ENCODE measurements at places on chromosomes 3 and 15.

- no peaks in the 10 kb centered on the region for H3K36me3 ChIP-seq
- no peak overlapping the region for H3K27ac ChIP-seq
- no peaks in the 10 kb centered on the region for H3K4me1 ChIP-seq
- DNase-seq, result no peak
- no peaks in the 10 kb centered on the region for H3K27me3 ChIP-seq
Observed at GRCh38 chr3:184039414-184039813, 7.9 kb downstream of the HTR3D start.

- DNase-seq, result no peak
- H3K4me3 ChIP-seq, result no peak overlapping the region
- H3K27ac ChIP-seq, result no peak overlapping the region
- H3K36me3 ChIP-seq, result no peaks in the 10 kb centered on the region
Observed at GRCh38 chr3:155730843-155731242, 14.0 kb downstream of the PLCH1 start.

- H3K4me3 ChIP-seq, result peak overlapping the region; percentile 20
- H3K36me3 ChIP-seq, result no peaks in the 10 kb centered on the region
- H3K27ac ChIP-seq, result peak overlapping the region; percentile 48
- peaks cover 22% of the 10 kb centered on the region for H3K4me1 ChIP-seq
Observed at GRCh38 chr15:62067448-62068044, 769 bp downstream of the C2CD4A start.

GRCh38 chr3:44428910-44429309 is 48.6 kb downstream of the ZNF445 start:
- H3K27me3 ChIP-seq, result no peaks in the 10 kb centered on the region
- no peak for DNase-seq
- no peak overlapping the region for H3K27ac ChIP-seq
- no peaks in the 10 kb centered on the region for H3K36me3 ChIP-seq

- no peak for DNase-seq
- H3K4me1 ChIP-seq, result no peaks in the 10 kb centered on the region
- H3K27me3 ChIP-seq, result no peaks in the 10 kb centered on the region
Observed at GRCh38 chr3:78860567-78860966, 907.2 kb downstream of the ROBO1 start.

GRCh38 chr3:123687286-123687685 is 102.4 kb upstream of the HACD2 start:
- no peaks in the 10 kb centered on the region for H3K27me3 ChIP-seq
- no peak for DNase-seq
- no peaks in the 10 kb centered on the region for H3K36me3 ChIP-seq
- H3K27ac ChIP-seq, result peak overlapping the region; percentile 89
- H3K4me1 ChIP-seq, result peaks cover 43% of the 10 kb centered on the region

DNA sequence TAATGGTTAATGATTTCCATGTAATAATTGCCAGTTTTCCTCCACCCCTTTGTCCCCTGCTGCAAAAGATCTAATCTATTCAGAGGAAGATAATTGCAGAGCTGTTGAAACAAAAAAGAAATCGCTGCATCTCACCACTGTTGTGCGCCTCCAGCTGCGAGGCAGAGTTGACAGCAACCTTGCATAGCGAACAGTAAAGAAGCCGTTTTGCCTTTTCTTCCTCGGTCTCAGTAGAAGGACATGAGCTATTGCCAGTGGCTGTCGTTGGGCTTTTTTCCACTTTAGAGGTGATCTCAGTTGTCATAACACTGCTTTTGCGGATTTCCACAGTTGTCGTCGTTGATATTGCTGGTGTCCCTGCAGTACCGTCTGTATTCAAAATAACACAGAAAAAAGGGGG is 314.2 kb downstream of the ZNF385D start:
- H3K4me1 ChIP-seq, result no peaks in the 10 kb centered on the region
- H3K27ac ChIP-seq, result no peak overlapping the region
- H3K36me3 ChIP-seq, result no peaks in the 10 kb centered on the region
- DNase-seq, result no peak
- H3K4me3 ChIP-seq, result no peak overlapping the region
- H3K27me3 ChIP-seq, result no peaks in the 10 kb centered on the region

GRCh38 chr3:63969876-63970275 is 53.4 kb downstream of the PSMD6 start:
- H3K4me3 ChIP-seq, result no peak overlapping the region
- DNase-seq, result no peak
- H3K27ac ChIP-seq, result peak overlapping the region; percentile 92
- H3K36me3 ChIP-seq, result no peaks in the 10 kb centered on the region

DNA sequence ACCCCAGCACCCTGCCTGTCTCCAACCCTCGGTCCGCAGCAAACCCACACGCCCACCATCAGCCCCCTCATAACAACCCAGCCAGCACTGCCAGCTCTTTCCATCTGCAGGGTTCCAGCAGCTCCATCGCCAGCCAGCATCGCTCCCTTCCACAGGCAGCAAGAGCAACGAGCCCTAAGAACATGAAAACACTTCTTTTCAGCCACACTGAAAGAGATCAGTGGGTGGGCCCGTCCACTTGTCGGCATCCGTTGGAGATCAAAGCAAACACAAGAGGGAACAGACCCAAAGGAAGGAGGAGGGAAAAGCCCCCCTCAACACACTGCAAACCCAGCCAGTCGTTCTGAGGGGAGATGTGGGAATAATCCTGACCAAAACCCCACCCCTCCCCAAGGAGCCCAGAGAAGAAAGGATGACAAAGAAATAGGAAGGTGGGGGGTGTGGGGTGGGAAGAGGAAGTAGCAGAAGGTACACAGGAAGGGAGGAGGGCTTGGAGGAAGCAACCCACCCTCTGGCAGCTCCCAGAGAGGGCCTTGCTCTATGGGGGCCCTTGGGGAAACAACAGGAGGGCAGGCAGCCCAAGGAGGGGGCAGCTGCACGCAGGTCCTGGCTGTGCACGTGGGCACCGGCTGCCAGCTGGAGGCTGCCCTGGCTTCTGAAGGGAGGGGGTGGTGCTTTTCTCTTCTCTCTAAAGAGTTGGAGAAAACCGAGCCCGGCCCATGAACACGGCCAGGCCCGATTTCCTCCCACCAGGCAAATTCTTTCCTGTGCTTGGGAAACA is 473.6 kb upstream of the PROK2 start:
- DNase-seq, result no peak
- H3K36me3 ChIP-seq, result no peaks in the 10 kb centered on the region
- no peak overlapping the region for H3K27ac ChIP-seq
- H3K4me1 ChIP-seq, result peaks cover 16% of the 10 kb centered on the region

DNA sequence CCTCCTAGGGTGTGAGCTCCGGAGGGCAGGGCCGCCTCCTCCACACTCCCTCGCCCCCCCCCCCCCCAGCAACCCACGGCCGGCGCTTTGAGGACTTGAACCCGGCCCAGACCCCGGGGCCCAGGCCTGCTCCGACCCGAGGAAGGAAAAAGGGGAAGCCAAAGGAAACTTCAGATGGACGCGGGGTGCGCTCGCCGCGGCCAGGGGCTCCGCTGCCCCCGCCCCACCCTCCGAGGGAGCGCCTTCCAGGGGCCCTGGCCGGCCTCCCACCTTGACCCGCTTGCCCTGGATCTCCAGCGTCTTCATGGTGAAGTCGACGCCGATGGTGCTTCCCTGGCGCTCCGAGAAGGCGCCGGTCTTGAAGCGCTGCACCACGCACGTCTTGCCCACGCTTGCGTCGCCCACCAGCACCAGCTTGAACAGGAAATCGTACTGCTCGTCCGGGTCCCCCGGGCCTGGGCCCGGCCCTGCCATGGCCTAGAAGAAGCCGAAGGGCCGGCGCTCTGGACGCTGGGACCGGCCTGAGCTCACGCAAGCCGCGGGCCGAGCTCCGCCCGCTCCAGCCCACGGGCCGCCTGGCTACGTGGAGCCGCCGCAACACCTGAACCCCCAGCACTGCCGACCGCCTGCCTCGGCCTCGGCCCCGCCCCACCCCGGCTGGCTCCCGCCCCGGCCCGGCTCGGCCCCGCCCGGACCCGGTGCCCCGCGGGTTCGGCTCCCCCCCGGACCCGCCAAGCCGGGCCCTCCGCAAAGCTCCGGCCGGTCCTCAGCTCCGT is 400 bp downstream of the RAB43 start:
- no peaks in the 10 kb centered on the region for H3K36me3 ChIP-seq
- H3K27ac ChIP-seq, result peak overlapping the region; percentile 98
- H3K4me3 ChIP-seq, result peak overlapping the region; percentile 73
- peak; percentile 19 for DNase-seq
- no peaks in the 10 kb centered on the region for H3K27me3 ChIP-seq
- H3K4me1 ChIP-seq, result peaks cover 18% of the 10 kb centered on the region
